ENCODE measurements at places on chromosomes 6 and 20.
A peak's percentile ranks its signal among the peaks of the same experiment; 100 is the strongest.

- no peaks in the 10 kb centered on the region for H3K36me3 ChIP-seq
- no peak for DNase-seq
- H3K27ac ChIP-seq: no peak overlapping the region
- H3K4me3 ChIP-seq: no peak overlapping the region
These were observed 272.8 kb upstream of the SLC35B3 start for GRCh38 chr6:8707956-8708772.

GRCh38 chr6:46756469-46757213 is 9.9 kb downstream of the ANKRD66 start:
- H3K27me3 ChIP-seq: no peaks in the 10 kb centered on the region

GRCh38 chr6:38169977-38170526 is 350.5 kb downstream of the ZFAND3 start:
- no peak overlapping the region for H3K4me3 ChIP-seq
- no peak overlapping the region for H3K27ac ChIP-seq
- DNase-seq: no peak
- no peaks in the 10 kb centered on the region for H3K27me3 ChIP-seq

DNA sequence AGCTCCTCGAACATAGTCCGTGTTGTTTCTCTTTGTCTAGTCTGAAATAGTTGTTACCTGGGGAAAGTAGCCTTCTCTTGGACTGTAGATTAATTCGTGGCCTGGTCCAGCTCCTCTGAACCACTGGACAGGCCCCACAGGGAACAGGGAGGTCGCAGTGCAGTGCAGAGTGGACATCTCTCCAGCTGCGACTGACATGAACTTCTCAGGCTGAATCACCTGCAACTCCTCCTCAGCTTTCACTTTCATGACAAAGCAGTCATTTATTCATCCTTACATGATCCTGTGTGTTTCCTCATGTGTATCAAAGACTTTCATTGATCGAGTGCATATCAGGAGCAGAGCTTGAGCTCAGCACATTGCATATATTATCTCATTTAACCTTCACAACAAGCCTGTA is 19.1 kb upstream of the SIRPG start:
- no peak overlapping the region for H3K27ac ChIP-seq
- H3K36me3 ChIP-seq: no peaks in the 10 kb centered on the region
- H3K27me3 ChIP-seq: peaks cover 4% of the 10 kb centered on the region
- H3K4me3 ChIP-seq: no peak overlapping the region
- H3K4me1 ChIP-seq: no peaks in the 10 kb centered on the region

GRCh38 chr6:53854843-53855567 is 60.2 kb downstream of the LRRC1 start:
- H3K4me1 ChIP-seq: peaks cover 4% of the 10 kb centered on the region
- H3K36me3 ChIP-seq: no peaks in the 10 kb centered on the region
- H3K27ac ChIP-seq: no peak overlapping the region
- no peaks in the 10 kb centered on the region for H3K27me3 ChIP-seq
- DNase-seq: no peak

GRCh38 chr6:134741200-134741536 is 208.7 kb downstream of the ALDH8A1 start:
- no peak overlapping the region for H3K27ac ChIP-seq
- H3K27me3 ChIP-seq: no peaks in the 10 kb centered on the region
- H3K4me3 ChIP-seq: no peak overlapping the region
- H3K4me1 ChIP-seq: peaks cover 4% of the 10 kb centered on the region
- no peaks in the 10 kb centered on the region for H3K36me3 ChIP-seq

- H3K27me3 ChIP-seq: no peaks in the 10 kb centered on the region
- no peak overlapping the region for H3K4me3 ChIP-seq
- peaks cover 9% of the 10 kb centered on the region for H3K4me1 ChIP-seq
- H3K36me3 ChIP-seq: no peaks in the 10 kb centered on the region
These were observed 2.1 kb downstream of the UBE2J1 start for GRCh38 chr6:89350281-89350966.

DNA sequence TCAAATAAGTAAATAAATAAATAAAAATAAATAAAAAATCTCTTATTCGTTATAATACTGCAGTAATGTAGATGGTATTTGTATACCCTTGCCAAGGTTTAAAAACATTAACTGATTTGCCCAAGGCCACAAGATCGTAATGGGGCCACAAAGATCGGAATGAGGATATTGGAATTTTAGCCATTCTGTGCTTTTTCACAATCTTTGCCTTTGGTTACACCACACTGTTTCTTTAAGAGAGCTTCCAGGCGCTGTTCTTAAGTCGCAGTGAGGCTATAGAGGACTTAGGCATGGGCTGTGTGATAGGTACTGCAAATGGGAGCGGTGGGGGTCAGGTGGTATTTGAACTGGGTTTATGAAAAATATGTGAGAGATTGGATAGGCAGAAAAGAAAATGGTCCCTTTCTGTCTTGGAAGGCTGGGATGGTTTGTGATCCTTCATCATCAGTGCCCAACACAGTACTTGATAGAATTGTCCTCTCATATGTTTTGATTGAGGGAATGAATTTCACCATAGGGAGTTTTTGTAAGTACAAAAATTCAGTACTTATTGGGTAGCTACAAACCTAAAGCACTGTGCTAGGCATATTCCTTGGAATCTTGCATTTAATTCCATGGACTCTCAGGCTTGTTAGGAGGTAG is 1.4 kb downstream of the NUS1 start:
- no peaks in the 10 kb centered on the region for H3K27me3 ChIP-seq
- DNase-seq: no peak
- H3K4me3 ChIP-seq: peak overlapping the region; percentile 46
- H3K27ac ChIP-seq: no peak overlapping the region
- no peaks in the 10 kb centered on the region for H3K36me3 ChIP-seq
- H3K4me1 ChIP-seq: peaks cover 5% of the 10 kb centered on the region

GRCh38 chr6:30530014-30530413 is 26.3 kb downstream of the GNL1 start:
- peaks cover 2% of the 10 kb centered on the region for H3K4me1 ChIP-seq
- H3K27ac ChIP-seq: no peak overlapping the region
- H3K27me3 ChIP-seq: no peaks in the 10 kb centered on the region
- no peak overlapping the region for H3K4me3 ChIP-seq
- no peaks in the 10 kb centered on the region for H3K36me3 ChIP-seq

DNA sequence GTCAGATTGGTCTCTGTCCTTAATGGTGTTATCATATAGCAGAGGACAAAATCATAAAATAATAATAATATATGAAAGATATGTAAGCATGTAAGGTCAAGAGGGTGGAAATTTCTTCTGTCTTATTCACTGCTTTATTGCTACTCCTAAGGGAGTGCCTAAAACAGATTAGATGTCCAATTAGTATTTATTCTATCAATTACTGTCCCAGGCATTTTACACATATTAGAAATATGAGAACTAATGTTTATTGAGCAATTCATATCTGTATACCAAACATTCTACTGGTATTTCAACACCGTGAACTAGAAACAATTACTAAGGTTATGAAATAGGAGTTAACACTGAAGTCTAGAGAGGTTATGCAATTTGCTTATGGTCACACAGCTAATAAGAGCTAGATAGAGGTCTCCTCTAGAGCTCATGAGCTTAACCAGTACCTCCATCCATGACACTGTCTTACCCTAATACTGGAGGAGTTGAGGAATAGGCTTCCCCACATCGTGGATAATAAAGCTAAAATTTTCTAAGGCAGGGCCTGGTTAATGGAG is 302.3 kb downstream of the PLCB1 start:
- peaks cover 1% of the 10 kb centered on the region for H3K4me1 ChIP-seq
- no peak overlapping the region for H3K4me3 ChIP-seq
- H3K27me3 ChIP-seq: no peaks in the 10 kb centered on the region
- no peak for DNase-seq
- no peaks in the 10 kb centered on the region for H3K36me3 ChIP-seq

All from IMR-90 (cell line).